Cardiac fibroblast (primary cell): ENCODE measurements at places on chromosomes 5 and 9.

- peak; percentile 12 for DNase-seq
These were observed 247.9 kb downstream of the LURAP1L start for GRCh38 chr9:13022756-13023155.

DNA sequence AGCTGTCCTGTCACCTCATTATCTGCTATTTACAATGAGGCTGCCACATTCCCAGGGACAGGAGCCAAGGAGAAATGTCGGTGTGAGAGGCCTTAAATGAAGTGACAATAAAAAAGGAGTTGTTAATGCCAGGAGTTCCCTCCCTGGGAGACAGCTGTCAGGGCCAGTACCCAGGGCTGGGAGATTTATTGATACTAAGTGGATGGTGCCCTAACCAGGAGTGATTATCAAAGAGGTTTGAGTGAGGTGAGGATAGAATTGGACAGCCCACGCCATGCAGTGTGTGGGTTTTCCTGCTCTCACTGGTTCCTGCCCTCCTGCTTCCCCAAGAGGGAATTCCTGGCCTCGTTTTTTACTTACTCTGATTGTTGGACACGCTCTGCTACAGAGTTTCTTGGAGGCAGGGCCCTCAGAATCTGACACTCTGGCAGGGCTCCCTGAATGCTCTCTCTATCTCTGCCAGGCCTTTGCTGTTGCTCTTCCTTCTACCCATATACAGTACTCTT, 150.8 kb downstream of the GRIA1 start:
- DNase-seq, result peak; percentile 41

DNA sequence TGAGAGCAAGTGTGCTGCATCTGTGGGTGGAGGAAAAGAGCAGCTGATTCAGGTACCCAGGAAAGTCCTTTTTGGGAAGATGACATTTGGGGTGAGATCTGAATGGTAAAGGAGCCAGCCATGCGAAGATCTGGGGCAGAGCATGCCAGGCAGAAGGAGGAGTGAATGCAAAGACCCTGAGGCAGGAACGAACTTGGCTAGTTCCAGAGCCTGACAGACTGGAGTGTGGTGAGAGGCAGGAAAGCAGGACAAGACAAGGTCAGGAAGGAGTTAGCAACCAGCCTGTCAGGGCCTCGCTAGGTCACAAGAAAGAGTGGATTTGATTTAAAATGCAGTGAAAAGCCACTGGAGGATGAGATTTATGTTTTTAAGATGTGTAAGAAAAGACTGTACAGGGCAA, 28.2 kb downstream of the RGS7BP start:
- no peak for DNase-seq

- no peak for DNase-seq
These were observed 106.5 kb downstream of the FANCC start for GRCh38 chr9:95211028-95211427.

GRCh38 chr5:95631991-95632675, 12.2 kb downstream of the GPR150 start:
- DNase-seq, result peak; percentile 92

- no peak for DNase-seq
These were observed 26.9 kb downstream of the SRD5A1 start for GRCh38 chr5:6659941-6660684.

DNA sequence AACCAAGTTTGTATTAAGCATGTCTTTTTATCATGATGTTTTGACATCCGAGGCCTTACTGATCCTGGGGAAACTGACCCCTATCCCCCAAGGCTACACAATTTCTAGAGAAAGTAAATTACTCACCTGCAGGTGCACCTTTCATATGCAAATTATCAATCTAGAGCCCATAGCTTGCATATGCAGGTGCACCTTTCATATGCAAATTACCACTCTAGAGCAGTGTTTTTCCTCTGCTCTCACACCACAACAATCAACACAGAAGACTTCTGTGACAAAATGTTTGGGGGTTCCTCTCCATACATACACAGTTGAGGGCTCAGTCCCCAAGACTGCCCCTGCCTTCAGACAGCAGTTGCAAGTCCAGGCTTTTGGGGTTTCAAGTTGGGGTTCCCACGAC, 203.7 kb upstream of the RORB start:
- no peak for DNase-seq

DNA sequence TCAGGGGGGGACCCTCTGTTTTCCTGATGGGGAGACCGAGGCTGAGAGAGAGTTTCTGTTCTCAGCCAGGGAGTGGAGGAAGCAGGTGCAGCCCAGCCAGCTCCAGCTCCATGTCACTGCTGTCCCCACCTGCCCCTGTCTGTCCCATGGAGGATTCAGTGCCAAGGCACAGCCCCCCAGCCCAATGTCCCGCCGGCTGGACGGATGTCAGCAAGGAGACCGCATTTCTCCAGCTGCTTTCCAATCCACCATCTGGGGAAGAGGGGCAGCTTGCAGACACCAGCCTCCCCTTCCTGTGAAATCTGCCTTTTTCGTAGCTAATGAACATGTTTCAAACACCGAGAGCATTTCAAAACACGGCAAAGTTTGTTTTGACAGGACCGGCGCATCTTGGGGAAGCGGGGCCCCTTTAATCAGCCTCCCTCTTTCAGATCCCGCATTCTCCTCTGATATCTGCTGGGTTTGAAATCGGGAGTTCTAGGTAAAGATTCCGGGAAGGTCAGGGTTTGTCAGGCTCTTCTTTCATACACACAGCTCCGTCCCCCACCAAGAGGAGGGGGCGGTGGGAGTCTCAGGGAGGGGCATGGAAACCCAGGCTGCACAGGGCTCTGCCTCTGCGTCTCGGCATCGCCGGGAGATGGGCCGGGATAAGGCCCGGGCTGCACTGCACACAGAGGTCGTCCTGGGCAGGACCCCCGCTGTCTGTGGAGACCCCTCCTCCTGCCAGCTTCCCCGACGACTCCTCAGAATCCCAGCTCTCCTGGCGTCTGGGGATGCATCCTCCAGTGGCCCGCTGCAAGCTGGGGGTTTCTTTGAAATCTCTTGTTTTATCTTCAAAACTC, 74.8 kb downstream of the NEK6 start:
- DNase-seq, result no peak

- peak; percentile 31 for DNase-seq
These were observed 15.6 kb upstream of the CKS2 start for GRCh38 chr9:89295400-89295799.
